Right lobe of liver (tissue), 6 donors: ENCODE measurements at places on chromosomes 11 and 22. TPM values are rescaled to one million over a fixed set of nuclear protein-coding genes. Genes with fewer than 3 reads are reported as not detected.

The ZNF280B gene
- not detected for total RNA-seq

The LDLRAD3 gene
- total RNA-seq = 2.8 TPM

DNA sequence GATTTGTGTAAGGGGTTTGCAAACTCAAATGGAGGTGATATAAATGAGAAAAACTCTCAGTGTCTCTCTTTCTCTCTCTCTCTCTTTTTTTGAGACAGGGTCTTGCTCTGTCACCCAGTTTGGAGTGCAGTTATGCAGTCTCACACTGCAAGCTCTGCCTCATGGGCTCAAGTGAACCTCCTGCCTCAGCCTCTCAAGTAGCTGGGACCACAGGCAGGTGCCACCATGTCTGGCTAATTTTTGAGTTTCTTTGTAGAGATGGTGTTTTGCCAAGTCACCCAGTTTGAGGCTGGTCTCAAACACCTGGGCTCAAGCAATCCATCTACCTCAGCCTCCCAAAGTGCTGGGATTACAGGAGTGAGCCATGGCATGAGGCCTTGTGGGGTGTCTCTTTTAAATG lies 2.9 kb downstream of the BIRC3 start:
- no peak for DNase-seq

- DNase-seq = no peak
Observed at GRCh38 chr11:108199446-108200321, 22.8 kb downstream of the NPAT start.
